Left ventricle myocardium superior (tissue), 1 donor: ENCODE measurements at places on chromosomes 7 and 10.

GRCh38 chr10:78924319-78925003 lies 144.3 kb upstream of the ZMIZ1 start:
- no peak for DNase-seq

DNA sequence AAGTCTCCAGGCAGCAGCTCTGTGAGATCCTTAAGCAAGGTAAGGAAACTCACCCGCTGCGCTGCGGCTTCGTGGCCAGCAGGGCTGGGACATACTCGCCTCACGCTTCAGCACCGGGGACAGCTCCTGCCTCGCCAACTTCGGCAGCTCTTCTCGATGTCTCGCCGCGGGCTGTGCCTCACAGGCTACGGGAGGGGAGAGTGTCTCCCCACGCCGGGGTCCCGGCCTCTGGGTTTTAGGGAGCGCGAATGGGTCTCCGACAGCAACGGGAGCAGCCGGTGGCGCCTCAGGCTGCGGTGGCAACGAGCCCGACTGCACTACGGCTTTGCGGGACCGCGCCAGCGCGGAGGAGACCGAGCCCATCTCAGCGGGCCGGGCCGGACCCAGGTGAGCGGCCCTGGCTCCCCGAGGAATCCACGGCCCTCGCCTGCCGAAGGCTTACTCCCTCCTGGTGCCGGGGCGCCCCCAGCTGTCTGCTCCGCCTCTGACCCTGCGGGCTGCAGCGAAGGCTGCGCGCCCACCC lies 62.4 kb downstream of the LSM5 start:
- peak; percentile 86 for DNase-seq

GRCh38 chr7:22150221-22150620 lies 204.5 kb upstream of the CDCA7L start:
- DNase-seq: no peak

DNA sequence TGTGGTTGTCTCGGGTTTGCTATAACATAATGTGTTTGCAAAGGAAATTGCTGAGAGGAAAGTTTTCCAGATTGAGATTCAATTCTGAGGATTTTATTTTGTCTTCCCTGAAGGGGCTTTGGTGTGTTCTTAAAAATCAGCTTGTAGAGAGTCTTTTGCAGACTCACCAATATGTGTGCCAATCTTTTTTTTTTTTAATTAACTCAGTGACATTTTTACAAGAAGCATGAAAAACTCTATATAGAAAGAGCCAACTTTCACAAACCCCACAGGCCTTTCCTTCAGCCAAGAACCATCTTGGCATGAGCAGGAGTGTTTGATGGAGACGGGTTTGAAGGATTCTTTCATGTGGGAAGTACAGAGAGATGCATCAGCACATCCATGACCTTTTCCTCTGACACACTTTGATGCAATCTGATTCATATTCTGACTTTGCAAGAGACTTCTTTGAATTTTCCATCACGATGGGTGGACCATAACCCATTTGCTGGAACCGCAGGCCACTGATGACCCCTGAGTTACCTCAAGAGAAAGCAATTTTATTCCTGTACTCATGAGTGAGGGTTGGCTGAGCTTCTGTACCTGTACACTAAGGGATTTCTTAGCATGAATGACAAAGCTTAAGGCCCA lies 892.6 kb downstream of the XPNPEP1 start:
- no peak for DNase-seq

GRCh38 chr7:120874722-120875121 lies 16.8 kb upstream of the TSPAN12 start:
- no peak for DNase-seq

- DNase-seq: peak; percentile 66
Observed at GRCh38 chr7:32163141-32163806, 93.1 kb upstream of the PDE1C start.
